ENCODE measurements at places on chromosomes 12 and 14. TPM values are rescaled to one million over a fixed set of nuclear protein-coding genes. Genes with fewer than 3 reads are reported as not detected.

Gene NID2
- 16.5 TPM for total RNA-seq

Gene TGFB3
- 9.2 TPM for total RNA-seq

Gene PLEKHH1
- 142 TPM for total RNA-seq

Gene ARHGDIB
- total RNA-seq: 290 TPM

Gene VTI1B
- total RNA-seq: 62.7 TPM

Gene ANKRD33
- total RNA-seq: not detected

Gene MYO1H
- not detected for total RNA-seq

Gene ETFBKMT
- total RNA-seq: 4.1 TPM

- no peak for DNase-seq
- H3K36me3 ChIP-seq: no peaks in the 10 kb centered on the region
- H3K4me3 ChIP-seq: no peak overlapping the region
- no peak overlapping the region for H3K27ac ChIP-seq
- no peaks in the 10 kb centered on the region for H3K27me3 ChIP-seq
- no peaks in the 10 kb centered on the region for H3K4me1 ChIP-seq
Observed at GRCh38 chr12:8832500-8832899, 10.1 kb downstream of the A2ML1 start.

DNA sequence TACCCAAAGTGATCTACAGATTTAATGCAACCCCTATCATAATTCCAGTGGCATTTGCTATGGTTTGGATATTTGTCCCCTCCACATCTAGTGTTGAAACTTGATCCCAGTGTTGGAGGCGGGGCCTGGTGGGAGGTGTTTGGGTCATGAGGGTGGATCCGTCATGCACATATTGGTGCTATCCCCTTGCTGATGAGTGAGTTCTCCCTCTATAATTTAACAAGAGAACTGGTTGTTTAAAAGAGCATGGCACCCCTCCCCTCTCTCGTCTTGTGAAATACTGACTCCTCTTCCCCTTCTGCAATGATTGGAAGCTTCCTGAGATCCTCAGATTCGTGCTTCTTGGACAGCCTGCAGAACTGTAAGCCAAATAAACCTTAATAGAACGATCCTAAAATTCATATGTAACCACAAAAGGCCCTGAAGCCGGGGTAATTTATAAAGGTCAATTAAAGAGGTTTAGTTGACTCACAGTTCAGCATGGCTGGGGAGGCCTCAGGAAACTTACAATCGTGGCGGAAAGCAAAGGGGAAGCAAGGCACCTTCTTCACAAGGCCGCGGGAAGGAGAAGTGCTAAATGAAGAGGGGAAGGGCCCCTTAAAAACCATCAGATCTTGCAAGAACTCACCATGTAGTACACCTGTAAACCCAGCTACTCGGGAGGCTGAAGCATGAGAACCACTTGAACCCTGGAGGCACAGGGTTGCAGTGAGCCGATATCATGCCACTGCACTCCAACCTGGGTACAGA, 41.2 kb downstream of the SLC39A9 start:
- H3K4me1 ChIP-seq: no peaks in the 10 kb centered on the region
- H3K4me3 ChIP-seq: no peak overlapping the region
- no peak for DNase-seq
- no peaks in the 10 kb centered on the region for H3K27me3 ChIP-seq
- no peaks in the 10 kb centered on the region for H3K36me3 ChIP-seq
- H3K27ac ChIP-seq: no peak overlapping the region

DNA sequence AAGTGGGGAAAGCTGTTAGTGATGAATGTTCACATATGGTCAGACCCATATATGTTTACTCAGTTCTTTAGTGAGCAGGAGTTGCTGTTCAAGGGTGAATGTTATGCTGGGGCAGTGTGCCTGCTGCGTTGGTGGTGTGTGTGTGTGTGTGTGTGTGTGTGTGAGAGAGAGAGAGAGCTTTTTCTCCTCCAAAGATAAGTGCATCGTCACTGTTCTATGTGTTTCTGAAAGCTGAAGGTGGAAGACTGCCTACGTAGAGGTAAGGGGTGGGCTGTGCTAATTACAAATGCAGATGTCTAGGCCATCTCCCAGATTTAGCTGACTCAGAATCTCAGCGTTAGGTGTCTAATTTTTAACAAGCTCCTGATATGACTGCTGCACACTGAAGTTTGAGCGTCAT, 10.5 kb downstream of the GABARAPL1 start:
- H3K4me3 ChIP-seq: no peak overlapping the region
- H3K36me3 ChIP-seq: no peaks in the 10 kb centered on the region
- no peak overlapping the region for H3K27ac ChIP-seq

DNA sequence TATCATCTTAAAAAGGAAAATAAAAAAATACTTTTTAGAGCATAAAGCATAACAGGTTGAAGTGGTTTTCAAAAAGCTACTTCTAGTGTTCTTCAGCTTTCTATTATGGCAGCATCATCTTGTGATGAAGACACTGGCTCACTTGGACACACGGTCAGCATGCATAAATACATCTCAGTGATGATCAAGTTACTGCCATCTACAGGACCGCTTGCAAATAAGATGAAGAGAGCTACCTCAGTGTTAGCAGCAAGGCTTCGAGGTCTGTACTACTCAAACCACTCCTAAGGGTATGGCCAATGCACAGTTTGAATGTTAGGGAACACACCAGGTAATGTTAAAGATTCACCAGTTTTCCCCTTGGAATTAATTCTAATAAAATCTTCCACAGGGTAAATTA, 58.8 kb downstream of the GALC start:
- no peaks in the 10 kb centered on the region for H3K27me3 ChIP-seq
- H3K27ac ChIP-seq: no peak overlapping the region
- no peak for DNase-seq
- no peak overlapping the region for H3K4me3 ChIP-seq

DNA sequence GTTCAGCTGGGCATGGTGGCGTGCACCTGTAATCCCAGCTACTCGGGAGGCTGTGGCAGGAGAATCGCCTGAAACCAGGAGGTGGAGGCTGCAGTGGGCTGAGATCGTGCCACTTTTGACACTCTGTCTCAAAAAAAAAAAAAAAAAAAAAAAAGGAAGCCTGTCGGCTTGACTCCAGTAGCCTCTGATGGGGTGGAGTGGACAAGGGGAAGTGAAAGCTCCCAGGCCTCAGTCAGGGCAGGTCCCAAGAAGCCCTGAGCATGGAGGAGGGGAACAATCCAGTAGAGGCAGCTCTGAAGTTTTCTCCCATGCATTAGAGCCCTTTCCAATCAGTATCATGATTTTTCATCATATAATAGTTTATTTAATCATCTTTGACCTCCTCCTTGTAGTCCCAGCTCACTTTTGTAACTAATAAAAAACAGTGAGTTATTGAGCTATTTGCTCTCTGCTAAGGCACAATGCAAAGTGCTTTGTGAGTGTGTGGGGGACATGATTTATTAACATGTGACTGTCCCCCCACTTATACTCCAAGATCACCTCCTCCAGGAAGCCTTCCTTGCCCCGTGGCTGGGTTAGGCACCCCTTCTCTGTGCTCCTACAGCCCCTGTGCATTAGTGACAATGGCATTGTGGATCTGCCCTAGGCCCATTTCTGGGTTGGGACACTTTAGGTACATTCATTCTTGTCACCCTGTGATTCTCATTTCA, 4.7 kb upstream of the SSH1 start:
- no peaks in the 10 kb centered on the region for H3K27me3 ChIP-seq
- no peaks in the 10 kb centered on the region for H3K36me3 ChIP-seq
- H3K4me3 ChIP-seq: no peak overlapping the region
- no peaks in the 10 kb centered on the region for H3K4me1 ChIP-seq

- no peaks in the 10 kb centered on the region for H3K4me1 ChIP-seq
- H3K27me3 ChIP-seq: no peaks in the 10 kb centered on the region
- H3K36me3 ChIP-seq: no peaks in the 10 kb centered on the region
- no peak for DNase-seq
Observed at GRCh38 chr12:116332705-116333380, 55.4 kb upstream of the MED13L start.

- H3K4me3 ChIP-seq: no peak overlapping the region
- no peaks in the 10 kb centered on the region for H3K4me1 ChIP-seq
- H3K27me3 ChIP-seq: no peaks in the 10 kb centered on the region
- H3K36me3 ChIP-seq: no peaks in the 10 kb centered on the region
- DNase-seq: no peak
- no peak overlapping the region for H3K27ac ChIP-seq
Observed at GRCh38 chr12:29992366-29992765, 208.6 kb upstream of the TMTC1 start.

GRCh38 chr14:99672506-99673304, 11.4 kb upstream of the CYP46A1 start:
- no peaks in the 10 kb centered on the region for H3K36me3 ChIP-seq
- no peak for DNase-seq
- H3K27me3 ChIP-seq: no peaks in the 10 kb centered on the region
- peak overlapping the region; percentile 9 for H3K4me3 ChIP-seq

DNA sequence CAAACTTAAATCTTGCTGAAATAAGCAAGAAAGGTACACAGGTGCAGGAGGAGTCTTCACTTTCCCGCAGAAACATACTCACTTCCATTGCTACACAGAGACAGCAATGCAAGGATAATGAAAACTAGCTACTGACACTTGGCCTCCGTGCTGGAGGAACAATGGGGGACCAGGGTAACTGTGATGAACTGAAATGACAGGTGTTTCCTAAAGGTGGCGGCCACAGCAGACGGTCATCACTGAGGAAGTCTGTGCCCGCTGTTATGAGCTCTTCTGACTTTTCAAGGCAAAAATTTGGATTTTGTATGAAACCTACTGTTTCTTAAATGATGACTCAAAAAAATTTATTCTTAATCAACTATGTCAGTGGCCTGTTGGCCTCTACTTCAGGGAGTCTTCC, 189.4 kb downstream of the CACNA1C start:
- no peak overlapping the region for H3K27ac ChIP-seq
- no peaks in the 10 kb centered on the region for H3K27me3 ChIP-seq
- no peak for DNase-seq
- no peaks in the 10 kb centered on the region for H3K36me3 ChIP-seq
- no peak overlapping the region for H3K4me3 ChIP-seq

- H3K27me3 ChIP-seq: no peaks in the 10 kb centered on the region
- no peak overlapping the region for H3K4me3 ChIP-seq
- H3K27ac ChIP-seq: no peak overlapping the region
- no peaks in the 10 kb centered on the region for H3K36me3 ChIP-seq
- no peak for DNase-seq
Observed at GRCh38 chr14:82414853-82415539, 881.3 kb upstream of the SEL1L start.

- DNase-seq: no peak
- H3K27ac ChIP-seq: no peak overlapping the region
- H3K4me1 ChIP-seq: no peaks in the 10 kb centered on the region
- no peaks in the 10 kb centered on the region for H3K36me3 ChIP-seq
- H3K27me3 ChIP-seq: no peaks in the 10 kb centered on the region
Observed at GRCh38 chr12:95411057-95411456, 62.9 kb upstream of the METAP2 start.

DNA sequence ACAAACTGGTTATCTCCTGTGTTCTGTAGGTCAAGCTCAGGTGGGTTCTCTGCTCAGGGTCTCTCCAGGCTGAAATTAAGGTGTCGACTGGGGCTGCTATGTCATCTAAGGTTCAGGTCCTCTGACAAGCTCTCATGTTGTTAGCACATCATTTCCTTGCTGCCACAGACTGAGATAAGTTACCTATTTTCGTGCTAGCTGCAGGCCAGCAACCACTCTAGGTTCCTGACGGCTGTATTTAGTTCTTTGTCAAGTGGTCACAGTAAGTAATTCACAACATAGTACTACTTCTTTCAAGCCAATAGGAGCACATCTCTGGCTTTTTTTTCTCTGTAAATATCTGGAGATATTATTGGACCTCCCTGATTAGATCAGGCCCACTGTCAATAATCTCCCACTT, 169.3 kb upstream of the CAND1 start:
- H3K4me1 ChIP-seq: no peaks in the 10 kb centered on the region
- no peak overlapping the region for H3K27ac ChIP-seq
- no peak overlapping the region for H3K4me3 ChIP-seq
- no peak for DNase-seq
- no peaks in the 10 kb centered on the region for H3K36me3 ChIP-seq

DNA sequence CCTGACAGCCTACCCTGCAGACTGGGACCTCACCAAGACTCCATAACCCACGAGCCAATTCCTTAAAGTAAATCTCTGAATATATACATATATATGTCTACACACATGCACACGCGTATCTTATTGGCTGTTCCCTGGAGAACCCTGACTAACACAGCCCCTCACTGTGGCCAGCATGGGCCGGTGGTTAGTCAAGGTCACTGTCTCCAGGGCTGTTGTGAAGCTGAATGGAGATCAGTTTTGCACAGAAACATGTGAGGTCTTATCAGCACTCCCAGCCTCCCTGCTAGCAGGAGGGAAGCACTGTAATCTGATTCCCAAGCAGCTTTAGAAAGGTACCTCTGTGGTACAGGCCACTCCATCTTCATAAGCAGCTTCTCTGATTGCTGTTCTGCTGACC, 46.6 kb upstream of the PLEKHG6 start:
- no peaks in the 10 kb centered on the region for H3K36me3 ChIP-seq
- no peak overlapping the region for H3K27ac ChIP-seq
- no peak for DNase-seq
- no peaks in the 10 kb centered on the region for H3K27me3 ChIP-seq

DNA sequence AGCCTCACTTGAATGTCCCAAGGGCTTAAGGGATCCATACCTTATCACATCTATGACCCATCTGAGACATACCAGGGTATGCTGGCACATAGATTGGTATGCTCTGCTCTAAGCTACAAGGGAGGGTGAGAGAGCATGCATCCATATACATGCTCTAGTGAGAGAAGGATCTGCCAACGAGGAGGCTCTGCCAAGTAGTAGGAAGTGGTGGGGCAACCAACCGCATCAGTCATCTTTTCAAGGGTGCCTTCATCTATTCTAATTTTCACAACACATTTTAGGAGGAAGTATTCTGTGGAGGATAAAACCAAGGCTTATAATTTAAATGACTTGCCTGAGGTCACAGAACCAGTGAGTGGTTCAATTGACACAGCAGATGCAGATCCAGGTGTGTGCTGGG, 6.6 kb upstream of the PPM1A start:
- no peak for DNase-seq
- H3K27me3 ChIP-seq: no peaks in the 10 kb centered on the region
- no peak overlapping the region for H3K4me3 ChIP-seq
- H3K4me1 ChIP-seq: no peaks in the 10 kb centered on the region
- no peaks in the 10 kb centered on the region for H3K36me3 ChIP-seq
- H3K27ac ChIP-seq: no peak overlapping the region

DNA sequence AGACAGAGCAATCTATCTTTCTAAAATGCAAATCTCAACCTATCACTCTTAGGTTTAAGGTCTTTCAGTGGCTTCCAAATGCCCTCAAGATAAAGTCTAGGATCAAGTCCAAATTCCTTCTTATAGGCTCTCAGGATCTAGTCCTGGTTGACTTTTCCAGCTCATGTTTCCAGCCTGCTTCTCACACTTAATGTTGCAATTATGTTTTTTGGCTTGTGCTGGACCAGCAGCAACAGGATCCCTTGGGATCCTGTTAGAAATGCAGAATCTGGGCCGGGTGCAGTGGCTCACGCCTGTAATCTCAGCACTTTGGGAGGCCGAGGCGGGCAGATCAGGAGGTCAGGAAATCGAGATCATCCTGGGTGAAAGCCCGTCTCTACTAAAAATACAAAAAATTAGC, 10.6 kb downstream of the GPR33 start:
- no peak overlapping the region for H3K27ac ChIP-seq
- DNase-seq: no peak
- no peak overlapping the region for H3K4me3 ChIP-seq
- no peaks in the 10 kb centered on the region for H3K4me1 ChIP-seq
- H3K27me3 ChIP-seq: no peaks in the 10 kb centered on the region

GRCh38 chr14:72613231-72613974, 280.5 kb downstream of the DPF3 start:
- no peak overlapping the region for H3K4me3 ChIP-seq
- no peaks in the 10 kb centered on the region for H3K27me3 ChIP-seq
- peak; percentile 63 for DNase-seq
- no peaks in the 10 kb centered on the region for H3K4me1 ChIP-seq
- H3K36me3 ChIP-seq: no peaks in the 10 kb centered on the region

GRCh38 chr14:56562883-56563282, 16.7 kb upstream of the TMEM260 start:
- no peak overlapping the region for H3K4me3 ChIP-seq
- no peak for DNase-seq
- no peaks in the 10 kb centered on the region for H3K27me3 ChIP-seq
